ENCODE measurements at places on chromosomes 2 and 18.

- DNase-seq = no peak
Measured at GRCh38 chr2:10412380-10412779, 35.7 kb downstream of the ODC1 start.

GRCh38 chr2:53768242-53768542 is 588 bp downstream of the CHAC2 start:
- DNase-seq = no peak

DNA sequence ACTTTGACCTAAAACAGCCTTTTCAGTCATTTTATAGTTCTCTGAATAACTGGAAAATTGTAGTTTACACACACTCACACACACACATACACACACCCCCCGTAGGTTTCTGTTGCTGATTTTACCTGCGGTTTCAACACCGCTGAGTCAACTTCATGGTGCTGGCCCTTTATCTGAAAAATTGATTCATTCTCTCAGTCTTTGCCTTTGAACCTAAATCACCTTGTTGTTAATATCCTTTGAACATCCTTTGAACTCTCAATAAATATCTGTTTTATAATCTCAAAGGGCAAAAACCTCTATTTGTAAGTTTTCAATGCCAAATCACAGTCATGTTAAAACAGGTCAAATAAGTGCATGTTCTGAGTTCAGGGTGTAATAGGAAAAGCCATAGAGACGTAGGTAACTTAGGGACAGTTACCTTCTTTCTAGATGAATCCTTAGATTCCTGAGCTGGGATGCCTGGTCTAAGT is 109.0 kb upstream of the BZW1 start:
- no peak for DNase-seq

GRCh38 chr2:157173740-157174184 is 83.7 kb upstream of the GALNT5 start:
- no peak for DNase-seq

- no peak for DNase-seq
Measured at GRCh38 chr2:238167761-238168160, 9.0 kb downstream of the ERFE start.

GRCh38 chr2:189018631-189019030 is 44.5 kb downstream of the COL3A1 start:
- no peak for DNase-seq

DNA sequence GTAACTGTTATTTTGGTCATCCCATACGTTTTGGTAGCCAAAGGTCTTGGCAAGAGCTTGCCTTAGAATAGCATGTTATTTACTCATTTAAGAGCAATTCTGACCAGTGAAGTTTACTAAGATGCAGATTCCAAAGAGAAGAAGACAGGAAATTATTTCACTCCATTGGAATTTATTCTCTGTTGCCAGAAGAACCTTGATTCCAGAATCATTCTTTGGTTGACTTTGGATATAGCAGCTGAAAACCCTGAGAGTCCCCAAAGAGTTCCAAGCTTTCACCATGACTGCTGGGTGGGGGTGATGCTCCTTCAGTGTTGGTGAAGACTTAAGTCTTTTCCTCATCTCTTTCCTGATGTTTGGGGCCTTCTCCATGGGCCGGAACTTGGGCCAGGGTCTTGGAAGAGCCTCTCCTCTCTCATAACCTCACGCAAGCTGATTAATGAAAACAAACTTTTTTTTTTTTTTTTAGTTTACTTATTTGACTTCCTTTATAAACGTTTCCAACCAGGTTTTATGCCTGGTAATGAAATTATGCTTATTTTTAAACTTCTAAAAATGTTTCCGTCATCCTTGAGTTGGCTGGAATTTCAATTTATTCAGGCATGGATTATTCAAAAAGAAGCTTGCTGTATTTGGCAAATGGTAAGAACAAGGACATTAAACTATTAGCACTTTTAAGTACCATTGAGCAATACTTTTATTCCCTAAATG is 192.0 kb downstream of the MTX2 start:
- DNase-seq = no peak

DNA sequence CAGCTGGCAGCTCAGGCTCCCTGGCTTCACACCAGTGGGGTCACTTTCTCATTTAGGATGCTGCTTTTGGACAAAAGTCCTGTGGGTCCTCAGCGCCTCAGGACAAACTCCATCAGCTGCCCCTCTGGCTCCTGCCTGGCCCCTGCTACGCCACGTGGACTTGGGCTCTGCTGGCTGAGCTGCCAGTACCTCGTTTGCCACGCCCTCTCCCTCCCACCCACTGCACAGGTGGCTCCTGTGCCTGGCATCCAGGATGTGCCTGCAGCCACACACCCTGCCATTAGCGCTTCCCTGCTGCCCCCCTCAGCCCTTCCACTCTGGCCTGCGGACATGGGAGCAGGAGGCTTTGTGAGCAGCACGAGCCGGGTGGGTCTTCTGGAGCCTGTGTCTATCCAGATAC is 118.9 kb downstream of the ZNF236 start:
- DNase-seq = no peak

DNA sequence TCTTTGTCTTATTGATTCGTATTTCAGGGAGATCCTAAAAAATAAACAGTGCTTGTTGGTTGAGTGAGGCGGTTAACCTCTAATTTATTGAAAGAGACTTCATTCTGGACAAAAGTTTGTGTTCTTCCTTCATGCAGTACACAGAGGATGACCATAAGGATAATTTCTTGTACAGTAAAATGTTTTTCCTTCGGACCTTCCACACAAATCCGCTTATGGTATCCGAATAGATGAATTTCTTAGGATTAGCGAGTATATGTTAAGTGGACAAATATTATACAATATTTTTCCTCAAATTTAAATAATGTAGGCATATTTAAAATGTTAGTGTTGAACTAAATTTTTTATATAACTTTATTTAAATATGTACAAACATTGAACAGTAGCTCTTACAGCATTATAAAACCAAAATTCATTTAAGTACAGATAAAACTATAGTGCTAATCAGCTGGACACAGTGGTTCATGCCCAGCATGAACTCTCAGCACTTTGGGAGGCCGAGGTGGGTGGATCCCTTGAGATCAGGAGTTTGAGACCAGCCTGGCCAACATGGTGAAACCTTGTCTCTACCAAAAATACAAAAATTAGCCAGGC is 84.4 kb downstream of the LPIN1 start:
- no peak for DNase-seq

DNA sequence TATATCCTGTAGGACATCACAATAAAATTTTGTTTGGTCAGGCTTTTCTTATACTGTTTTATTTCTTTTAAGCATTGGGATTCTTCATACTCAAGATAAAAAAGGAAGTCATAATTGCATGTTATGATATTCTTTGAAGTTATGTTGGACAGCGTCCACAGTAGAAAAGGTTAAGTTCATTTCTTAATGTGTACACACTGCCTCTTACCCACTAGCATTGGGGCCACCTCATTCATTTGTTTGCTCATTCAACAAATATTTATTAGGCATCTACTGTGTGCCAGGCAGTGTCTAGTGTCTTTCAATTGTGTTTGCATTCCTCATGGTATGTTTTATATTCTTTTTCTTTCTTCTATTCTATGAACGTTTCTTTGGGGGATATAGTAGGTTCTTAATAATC is 70.2 kb downstream of the PTPRM start:
- no peak for DNase-seq

- no peak for DNase-seq
Measured at GRCh38 chr2:6214471-6214870, 522.3 kb downstream of the SOX11 start.
